Naive thymus-derived CD8-positive, alpha-beta T cell (primary cell): ENCODE measurements at places on chromosomes 16 and 17.
A peak's percentile ranks its signal among the peaks of the same experiment; 100 is the strongest.

DNA sequence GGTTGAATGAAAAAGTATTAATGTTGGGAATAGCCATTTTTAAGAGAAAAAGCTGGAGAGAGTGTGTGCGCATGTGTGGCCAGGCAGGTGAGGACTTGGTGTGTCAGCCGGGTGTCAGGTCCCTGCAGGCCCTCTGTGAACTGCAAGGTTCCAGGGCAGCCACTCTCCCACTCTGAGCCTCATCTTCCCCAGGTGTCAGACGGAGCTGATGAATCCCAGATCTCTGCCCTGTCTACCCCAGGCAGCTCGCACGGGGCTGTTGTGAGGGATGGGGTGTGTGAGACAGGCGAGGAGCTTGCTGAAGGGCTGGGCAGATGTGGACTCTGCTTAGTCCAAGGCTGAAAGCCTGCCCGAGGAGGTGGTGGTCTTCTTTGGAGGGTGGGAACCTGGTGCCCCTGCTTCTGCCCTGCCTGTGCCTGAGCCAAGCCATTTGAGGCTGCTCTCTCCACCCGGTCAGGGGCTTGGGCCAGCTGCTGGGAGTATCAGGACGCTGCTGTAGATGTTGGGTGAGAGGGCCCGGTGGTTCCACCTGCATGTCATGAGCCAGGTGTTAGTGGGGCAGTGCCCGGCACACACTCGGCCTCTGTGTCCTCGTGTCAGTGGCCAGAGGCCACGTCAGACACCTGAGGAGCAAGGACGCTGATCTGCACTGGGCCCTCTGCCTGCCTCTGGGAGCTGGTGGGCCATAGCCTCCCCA, 122.4 kb downstream of the RAB11FIP4 start:
- DNase-seq, result no peak

- no peak for DNase-seq
Measured at GRCh38 chr17:19003543-19004420, 782 bp downstream of the FAM83G start.

GRCh38 chr16:59039066-59039720, 305.1 kb upstream of the GOT2 start:
- DNase-seq, result no peak

- no peak for DNase-seq
Measured at GRCh38 chr17:61380217-61380835, 19.3 kb upstream of the TBX2 start.

DNA sequence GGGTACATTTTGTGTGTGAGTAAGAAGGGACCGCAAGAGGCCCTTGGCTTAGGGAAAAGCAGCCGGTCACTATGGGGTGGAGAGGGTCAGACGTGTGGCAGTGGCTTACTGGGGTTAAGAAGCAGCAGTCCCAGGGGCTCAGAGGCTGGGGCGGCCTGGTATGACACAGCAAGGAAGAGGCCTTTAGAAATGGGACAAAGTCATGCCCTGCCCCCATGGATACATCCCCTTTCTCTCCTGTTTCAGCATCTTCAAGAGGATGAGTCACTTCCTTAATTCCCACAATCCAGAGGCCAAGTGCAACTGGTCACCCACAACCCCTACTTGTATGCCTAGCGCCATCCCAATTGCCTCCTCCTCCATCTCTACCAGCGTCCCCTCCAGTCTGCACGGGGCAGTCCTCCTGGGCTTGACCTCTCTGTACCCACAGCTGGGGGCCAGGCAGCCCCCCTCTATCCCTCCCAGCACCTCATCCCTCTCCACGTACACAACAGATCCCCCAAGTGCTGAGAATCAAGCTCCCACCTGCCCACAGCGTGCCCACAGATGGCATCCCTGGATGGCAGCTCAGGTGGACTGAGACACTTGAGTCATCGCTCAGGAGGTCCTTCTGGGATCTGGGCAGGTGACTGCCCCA, 6.9 kb upstream of the EFTUD2 start:
- no peak for DNase-seq

DNA sequence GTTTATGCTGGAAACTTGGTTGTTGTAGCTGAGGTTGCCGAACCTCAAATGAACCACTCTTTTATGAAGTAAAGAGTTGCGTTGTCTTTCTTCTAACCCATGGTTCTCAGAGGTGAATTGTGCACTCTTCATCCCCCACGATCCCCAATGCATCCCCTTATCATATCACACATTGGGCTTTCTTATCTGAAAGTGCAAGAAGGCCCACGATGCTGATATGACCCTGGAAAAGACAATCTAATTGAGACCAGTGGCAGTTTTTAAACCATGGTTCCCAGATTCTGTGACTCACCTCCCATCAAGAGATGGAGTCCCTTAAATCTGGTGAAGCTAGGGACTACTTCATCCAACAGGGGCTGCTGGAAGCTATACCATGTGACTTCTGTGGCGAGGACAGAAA, 156.3 kb upstream of the IRX3 start:
- no peak for DNase-seq

DNA sequence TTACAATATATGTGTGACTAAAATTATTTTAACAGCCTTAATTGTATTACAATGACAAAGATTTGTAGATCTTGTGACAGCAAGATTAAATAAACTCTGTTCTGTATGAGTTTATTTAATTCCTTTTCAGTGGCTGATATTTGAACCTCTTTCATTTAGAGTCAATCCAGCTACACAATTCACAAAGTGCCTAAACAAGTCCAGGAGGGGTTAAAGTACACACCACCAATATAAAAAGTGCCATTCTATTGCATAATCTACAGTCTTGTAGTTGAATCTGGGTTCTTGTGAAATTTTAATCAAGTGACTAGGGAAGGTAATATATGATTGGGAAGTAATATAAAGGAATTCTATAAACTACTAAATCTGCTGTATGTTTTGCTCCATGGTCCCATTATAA, 3.9 kb upstream of the NFAT5 start:
- DNase-seq, result no peak

DNA sequence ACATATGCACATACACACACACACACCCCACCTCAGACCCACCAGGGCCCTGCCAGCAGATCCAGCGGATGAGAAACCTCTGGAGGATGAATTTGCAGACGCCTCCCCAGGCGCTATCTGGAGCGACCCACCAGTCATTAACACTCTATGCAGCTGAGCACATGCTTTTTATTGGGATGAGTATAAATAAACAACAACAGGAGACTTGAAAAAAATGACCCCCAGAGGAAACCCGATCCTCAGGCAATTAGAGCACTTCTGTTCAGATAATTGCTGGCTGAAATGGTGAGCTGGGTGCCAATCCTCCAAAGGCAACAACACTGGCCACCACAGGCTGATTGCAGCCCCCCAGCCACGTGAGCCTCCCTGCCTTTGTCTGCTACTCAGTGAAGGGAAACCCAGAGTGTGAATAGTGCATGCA, 32.9 kb downstream of the DYNLRB2 start:
- no peak for DNase-seq

DNA sequence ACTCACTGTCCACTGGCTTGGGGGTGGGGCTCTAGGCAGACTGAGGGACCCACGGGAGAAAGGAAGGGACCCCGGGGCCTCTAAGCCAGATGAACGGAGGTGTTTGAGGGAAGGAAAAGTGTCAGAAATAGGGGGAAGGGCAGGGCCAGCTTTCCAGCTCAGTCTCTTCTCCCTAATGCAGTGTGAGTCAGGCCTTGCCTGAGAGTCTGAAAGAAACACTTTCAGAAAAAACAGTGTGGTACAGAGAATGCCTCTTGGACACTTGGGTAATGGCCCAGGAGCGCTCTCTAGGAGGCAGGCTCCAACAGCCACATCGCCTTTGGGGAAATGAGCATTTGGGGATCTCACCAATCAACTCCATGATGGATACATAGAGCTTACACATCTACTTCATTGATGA, 46.9 kb downstream of the NDEL1 start:
- no peak for DNase-seq

DNA sequence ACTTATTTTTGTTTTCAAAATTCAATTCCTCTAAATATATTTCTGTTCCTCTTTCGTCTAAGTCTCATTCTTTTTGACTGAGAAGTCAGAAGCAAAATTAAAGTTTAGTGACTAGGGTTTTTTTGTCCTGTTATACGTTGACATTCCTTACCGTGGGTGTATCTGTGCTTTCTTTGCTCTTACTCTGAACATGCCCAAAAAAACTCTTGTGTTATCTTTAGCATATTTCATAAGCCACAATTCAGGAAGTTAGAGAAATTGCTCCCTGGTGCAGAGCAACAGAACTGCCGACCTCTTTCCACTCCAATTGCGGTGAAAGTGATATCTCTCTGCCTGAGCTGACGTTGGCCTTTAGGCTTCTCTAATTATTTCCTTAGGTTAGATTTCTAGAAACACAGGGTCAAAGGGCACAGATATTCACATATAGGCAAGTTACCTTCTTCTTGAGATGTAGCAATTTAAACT, 65.7 kb downstream of the CENPV start:
- no peak for DNase-seq

GRCh38 chr16:31421587-31421986, 6.6 kb downstream of the COX6A2 start:
- peak; percentile 41 for DNase-seq

DNA sequence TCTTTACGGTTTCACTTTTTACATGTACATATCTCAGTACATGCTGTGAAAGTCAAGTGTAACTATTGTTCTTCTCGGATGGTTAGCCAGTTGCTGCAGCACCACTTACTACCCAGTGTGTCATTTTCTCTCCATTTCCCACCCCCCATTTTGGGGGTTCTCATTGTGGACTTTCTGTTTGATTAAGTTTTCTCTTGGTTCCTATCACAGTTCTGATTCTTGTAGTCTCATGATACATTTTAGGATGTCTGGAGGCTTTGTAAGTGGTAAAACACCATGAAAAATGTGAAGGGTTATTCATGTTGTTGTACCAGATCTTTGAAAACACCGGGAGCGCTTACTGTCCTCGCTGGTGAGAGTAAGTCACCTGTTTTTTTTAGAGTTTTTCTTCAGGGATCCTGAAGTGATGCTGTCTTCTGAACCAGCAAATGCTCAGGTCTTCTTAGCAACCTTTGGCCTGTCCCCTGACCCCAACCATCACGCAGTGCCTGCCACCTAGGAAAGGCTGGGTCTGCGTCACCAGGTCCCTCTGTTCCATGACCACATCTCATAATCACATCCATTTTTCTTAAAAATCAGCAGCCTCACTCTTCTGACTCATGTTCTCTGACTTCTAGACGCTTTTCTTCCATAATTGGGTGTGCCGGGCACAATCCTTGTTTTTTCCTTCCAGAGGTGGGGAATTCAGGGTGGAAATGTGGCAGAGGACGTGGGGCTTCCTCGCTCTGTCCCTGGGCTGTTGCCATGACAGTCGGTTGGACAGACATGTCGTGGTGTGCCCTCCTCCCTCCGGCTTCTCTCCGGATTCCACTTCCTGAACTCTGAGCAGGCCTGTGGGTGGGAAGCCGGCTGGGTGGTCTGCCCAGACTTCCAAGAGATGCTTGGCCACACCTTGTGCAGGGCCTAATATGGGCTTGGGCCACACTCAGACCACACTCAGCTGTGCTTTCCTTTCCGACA, 102.6 kb downstream of the NTN1 start:
- no peak for DNase-seq

DNA sequence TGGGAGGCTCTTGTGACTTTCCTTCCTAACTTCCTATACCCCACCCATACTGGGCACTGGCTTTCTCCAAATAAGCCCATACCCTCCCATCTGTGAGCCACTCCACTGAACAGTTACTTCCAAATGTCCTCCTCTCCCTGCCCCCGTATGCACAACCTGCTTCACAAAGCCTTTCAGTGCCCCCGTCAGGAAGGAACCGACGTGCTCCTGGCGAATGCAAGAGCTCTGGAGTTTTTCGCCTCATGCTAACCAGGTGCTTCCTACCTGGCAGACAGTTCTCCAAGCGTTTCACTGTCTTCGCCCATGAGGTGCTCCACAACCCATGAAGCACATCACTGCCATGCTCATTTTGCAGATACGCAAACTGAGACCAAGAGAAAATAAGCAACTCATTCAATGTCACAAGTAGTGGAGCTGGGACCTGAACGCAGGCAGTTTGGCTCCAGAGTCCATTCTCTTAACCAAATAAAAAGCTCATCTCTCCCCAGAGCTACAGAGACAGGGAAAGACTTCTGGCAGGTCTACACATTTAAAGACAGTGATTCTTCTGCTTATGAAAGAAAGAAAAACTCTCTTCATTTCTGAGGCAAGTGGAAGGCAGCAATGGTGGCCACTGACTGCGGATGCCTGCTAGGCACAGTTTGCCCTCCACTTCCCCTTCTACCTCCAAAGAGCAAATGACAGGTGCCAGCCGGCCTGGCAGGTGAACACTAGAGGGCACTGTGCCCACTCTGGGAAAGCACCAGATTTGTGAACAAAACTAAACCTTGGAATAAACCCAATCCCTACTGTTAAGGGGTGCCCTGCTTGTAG, 23.8 kb downstream of the SPHK1 start:
- DNase-seq, result peak; percentile 67

DNA sequence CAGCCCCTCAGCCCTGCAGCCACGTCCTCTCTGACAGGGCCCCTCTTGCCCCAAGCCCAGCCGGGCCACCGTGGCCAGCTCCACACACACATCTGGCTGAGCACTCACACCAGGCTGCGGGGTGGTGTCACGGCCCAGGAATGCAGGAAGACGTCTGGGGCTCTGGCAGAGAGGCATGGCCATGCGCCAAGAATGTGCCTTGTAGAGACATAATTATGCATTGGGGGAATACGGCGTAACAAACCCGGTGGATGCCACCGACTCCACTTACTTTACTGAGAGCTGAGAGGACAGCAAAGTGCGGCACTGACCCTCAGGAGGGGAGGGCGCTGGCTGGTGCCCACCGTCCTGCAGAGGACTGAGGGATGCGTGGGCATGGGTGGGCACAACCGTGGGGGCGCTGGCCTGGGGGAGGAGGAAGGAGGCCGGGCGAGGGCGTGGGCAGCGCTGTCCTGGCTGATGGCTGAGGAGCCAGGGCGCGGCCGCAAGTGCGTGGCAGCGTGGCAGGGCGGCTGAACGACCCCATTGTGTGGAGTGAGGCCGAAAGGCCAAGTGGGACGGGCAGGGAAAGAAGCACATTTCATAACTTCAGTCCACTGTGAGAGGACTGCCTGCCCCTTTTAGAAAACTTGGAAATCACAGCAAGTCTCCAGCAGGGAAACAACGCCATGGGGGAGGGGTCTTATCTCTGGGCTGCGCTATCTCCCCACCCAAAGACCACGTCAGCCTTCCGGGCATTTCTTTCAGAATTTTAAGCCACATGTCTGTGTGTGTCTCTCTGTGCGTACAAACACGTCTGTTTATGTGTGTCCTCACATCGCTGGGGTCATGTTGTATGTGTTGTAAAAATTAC, 30.6 kb downstream of the METRNL start:
- no peak for DNase-seq
